ENCODE measurements at places on chromosomes 6 and 20.

DNA sequence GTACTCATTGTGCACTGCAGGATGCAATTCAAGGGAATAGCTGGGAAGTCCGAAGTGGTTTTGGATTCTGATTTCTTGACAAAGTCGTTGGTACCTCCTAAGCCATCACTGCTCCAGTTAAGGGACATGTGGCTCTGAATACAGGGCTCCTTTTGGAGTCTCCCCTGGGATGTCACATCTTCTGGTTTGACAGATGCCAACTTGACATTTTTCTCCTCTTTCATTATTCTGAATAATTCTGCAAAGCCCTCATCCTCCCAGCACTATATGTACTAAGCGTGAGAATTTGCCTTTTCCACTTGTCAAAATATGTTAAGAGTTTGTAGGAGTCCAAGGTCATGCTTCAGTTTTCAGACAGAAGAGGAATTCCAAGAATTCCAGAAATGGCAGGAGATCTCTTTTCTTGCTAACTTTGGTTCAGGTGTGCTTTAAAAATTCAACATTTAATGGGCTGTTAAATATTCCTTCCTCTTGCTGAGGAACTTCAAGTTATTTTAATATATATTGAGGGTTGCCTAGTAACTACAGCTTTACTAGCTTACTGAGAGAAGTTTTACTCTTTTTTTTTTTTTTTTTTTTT lies 38.7 kb downstream of the DOK5 start:
- no peak for DNase-seq

- DNase-seq, result no peak
Measured at GRCh38 chr6:84136364-84137050, 90.9 kb downstream of the CEP162 start.

DNA sequence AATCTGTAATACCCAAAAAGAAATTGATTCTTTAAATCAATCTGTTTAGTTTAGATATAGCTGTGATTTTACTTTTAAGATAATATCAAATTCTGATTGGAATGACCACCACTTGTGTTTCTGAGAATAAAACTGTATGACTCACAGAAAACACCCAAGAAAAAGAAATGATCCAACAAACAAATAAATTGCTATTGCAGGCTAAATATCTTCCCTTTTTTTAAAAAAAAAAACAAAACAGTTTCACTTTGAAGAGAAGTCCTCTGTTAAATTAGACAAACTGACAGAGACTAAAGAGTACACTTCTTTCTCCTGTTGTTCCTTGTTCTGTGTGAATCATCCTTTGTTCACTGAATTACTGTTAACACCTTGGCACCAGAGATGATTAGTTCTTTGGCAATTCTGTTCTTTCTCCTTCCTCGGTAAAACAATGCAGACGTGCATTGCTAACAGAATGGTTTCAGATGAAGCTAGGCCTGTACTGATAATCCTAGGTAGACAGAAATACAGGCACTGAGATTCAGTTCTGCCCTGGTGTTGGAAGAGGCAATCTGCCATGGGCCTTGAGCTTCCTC lies 895.2 kb upstream of the CITED2 start:
- no peak for DNase-seq

DNA sequence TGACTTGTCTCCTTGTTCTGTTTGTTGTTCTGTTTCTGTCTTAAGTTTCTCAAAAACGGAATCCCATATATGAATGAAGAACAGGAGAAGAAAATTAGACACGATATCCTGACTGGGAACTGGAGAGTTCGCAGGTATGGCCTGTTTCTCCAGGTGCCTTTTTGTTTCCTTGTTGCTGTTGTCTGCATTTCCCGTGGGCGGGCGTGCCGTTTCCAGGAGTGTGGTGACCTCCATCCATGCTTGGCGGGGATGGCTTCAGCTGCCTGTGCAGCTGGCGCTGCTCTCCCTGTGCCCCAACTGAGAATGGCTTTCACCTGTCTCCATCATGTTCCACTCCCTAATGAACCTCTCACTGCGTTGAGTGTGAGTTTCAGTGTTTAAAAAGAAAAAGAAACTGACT lies 4.4 kb downstream of the PNLDC1 start:
- no peak for DNase-seq

- DNase-seq, result no peak
Measured at GRCh38 chr6:17851720-17852161, 135.7 kb downstream of the KIF13A start.

- no peak for DNase-seq
Measured at GRCh38 chr6:12621754-12622153, 94.8 kb upstream of the PHACTR1 start.

- no peak for DNase-seq
Measured at GRCh38 chr6:63352544-63353285, 32.9 kb upstream of the LGSN start.

DNA sequence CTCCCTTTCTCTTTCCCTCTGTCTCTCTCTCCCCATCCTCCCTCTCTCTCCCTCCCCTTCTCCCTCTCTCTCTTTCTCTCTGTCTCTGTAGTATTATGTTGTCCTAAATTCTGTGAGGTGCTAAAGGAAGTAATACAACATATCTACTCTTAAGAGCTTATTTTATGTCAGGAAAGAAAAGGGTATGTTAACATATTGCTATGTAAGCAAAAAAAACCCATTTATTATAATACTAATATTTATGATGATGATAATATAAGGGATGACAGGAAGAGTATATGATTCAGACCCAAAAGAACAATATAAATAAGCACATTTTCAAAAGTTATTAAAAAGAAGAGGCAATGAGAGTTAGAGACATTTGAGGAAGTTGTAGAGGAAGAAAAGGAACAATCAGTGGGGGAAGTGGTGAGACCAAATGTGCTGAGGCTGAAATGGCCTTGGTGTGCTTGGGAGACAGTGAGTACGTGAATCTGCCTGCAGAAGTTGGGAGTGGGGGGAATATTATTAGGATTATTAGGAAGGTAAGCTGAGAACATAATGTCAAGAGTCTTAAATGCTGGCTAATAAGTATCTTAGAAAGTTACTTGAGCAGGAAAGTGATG lies 303.6 kb upstream of the FERMT1 start:
- DNase-seq, result no peak
